CD4-positive, alpha-beta T cell (primary cell): ENCODE measurements at places on chromosomes 6 and 20.

DNA sequence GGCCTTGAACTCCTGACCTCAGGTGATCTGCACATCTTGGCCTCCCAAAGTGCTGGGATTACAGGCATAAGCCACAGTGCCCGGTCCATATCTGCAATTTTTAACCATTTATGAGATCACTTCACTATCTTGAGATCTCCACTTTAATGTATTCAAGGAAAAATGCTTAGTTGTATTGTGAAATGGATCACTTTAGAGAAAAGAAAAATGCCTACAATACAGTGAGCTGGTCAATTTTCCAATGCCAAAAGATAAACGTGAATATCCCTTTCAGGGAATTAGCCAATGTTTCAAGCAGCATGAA, 82.8 kb upstream of the ZNF217 start:
- DNase-seq: no peak

DNA sequence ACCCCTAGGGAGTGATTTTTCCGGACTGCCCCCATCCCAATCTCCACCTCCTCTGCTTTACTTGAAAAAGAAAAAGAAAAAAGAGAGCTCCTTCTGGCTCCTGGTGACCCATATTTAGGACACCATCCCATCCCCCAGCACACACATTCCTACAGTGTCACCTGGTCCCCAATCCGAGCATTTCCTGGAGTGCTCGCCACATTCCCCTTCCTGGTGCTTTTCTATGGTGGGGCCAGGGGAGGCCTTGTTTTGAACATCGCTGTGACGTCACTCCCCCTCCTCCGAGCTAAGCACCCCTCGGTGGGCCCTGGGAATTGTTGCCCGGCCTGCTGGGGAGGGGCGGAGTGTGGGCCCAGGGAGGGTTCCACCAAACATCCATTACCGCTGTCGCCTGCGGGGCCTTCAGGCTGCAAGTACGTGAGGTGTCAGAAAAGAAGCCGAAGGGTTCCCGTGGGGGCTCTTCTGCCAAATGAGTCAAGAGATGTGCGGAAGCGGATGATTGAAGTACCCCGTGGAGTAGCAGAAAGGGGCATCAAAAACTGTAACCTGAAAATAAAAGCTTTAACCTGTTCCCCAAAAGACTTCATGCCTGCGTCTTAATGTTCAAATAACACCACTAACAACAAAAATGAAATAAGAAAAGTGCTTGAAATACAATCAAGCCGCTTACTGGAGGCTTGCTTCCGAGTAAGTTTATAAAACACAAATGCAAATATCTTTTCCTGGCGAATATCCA, 2.8 kb upstream of the FOXC1 start:
- no peak for DNase-seq

GRCh38 chr20:41770965-41771364, 152.8 kb upstream of the CHD6 start:
- DNase-seq: no peak

- no peak for DNase-seq
Measured at GRCh38 chr6:107959392-107959791, 1.4 kb upstream of the SEC63 start.

GRCh38 chr20:62653373-62653772, 11.1 kb downstream of the SLCO4A1 start:
- DNase-seq: no peak

- no peak for DNase-seq
Measured at GRCh38 chr6:108951351-108951953, 103.2 kb downstream of the ARMC2 start.

DNA sequence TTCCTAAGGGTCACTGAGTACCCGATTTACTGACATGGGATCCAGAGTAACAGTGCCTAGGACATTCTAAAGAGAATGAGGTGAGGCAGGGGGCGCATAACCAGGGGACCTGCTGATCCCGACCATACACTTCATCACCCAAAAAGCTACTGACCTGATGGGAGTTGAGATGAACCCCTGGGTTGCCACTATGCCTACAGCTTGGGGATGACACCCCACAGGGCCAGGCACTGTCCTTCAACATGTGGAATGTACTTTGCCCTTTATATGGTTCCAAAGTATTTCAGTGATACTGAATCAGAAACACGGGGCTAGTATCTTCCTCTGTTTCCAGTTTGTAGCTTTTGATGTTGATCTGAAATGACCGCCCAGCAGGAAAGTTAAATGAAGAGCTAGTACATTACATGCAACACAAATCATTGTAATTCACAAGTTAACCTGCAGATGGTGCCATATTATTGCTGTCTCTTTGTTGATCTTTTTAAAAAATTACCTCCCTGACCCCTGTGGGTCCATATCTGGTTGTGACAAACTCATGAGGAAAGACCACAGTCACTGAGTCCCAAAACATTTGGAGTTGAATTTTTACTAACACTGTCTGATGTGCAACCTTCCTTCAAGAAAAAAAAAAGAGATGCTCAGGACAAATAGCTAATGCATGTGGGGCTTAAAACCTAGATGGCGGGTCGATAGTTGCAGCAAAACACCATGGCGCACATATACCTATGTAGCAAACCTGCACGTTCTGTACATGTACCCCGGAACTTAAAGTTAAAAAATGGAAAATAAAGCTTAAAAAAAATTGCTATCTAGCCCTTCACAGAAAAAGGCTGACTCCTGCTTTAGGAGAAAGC, 42.7 kb upstream of the GCNT2 start:
- DNase-seq: no peak

DNA sequence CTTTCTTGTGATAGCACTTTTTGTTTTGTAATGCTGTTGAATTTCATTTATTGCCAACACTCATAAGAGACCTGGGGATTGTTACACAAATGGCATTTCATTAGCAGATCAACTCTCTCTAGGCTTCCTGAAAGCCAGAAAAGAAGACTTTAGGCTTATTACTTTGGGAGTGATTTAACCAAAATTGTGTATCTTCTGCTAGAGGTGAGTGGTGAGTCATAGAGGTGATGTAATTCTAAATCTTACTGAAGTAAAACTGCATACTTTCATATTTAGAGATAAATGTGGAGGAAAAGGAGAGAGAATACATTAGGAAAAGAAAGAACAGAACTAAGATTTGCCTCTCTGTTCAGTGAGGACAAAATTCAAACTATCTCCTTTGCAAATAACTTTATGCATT, 304.7 kb upstream of the RGS17 start:
- no peak for DNase-seq

DNA sequence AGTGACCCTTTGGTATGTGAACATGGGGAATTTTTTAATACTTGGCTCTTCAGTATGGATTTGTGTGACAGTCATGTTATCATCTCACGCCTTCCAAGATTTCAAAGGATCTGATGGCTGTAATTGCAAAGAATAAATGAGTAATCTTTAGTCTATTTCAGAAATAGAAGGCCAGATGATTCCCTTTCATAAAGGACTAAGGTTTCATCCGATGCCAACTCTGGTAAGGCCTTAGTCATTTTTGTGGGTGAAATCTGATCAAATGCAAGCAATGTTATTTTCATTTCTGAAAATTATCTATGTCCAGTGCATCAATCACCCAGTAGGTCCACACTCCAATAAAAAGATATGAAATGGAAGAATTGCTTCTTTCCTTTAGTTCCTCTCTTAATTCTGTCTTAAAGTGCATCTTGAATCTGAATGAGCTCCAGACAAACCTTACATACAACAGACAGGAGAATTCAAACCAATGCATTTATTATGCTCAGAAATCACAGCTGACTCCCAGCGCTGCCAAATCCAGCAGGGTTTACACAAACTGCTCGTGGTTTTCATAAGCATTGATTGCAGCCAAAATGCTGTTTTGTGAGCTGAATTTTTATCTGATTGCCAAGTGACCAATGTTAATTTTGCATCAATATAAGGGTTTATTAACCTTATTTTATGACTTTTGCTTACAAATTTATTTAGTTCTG, 565.2 kb upstream of the MARCKS start:
- DNase-seq: no peak

DNA sequence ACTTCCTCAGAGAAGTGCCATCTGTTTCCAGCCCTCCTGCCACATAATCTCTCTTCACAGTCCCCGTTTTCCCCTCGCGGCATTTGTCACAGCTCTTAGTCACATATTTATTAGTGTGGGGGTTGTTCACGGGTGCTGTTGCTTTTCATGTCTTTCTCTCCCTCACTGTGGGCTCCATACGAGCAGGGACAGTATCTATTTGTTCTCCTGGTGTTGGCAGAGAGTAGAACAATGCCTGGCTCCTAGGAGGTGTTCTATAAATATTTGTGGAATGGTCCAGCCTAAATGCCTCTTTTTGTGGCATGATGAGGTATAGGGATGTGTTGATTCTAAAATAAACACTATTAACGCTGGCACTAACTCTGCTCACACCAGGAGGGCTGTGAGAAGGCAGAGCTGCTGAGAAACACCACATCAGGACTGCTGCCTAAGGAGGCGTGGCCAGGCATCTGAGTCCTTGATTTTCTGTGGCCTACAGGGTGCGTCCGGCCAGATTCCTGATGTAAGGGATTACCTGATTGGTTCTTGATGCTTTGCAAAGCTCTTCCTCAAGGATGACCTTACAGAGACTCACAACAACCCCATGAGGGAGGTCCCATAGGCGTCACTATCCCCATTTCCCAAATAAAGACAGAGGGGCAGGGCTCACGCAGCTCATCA, 219.8 kb upstream of the ARID1B start:
- DNase-seq: no peak

DNA sequence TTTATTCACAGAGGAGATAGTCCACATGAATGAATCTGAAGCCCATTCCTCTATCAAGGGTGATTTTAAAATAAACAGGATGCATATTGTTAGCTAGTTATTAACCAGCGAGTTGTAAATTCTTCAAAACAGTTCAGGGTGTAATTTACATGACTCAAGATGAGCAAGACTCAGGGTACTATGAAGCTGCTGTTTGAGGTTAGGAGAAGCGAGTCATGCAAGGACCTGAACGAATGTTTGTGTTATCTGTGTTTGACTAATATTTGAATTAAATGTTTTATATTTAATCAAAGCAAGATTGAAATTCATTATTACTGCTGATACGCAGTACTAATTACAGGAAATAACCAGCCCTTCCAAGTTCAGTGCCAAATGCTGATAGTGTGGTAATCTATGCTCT, 191.1 kb downstream of the SAMD5 start:
- DNase-seq: no peak

DNA sequence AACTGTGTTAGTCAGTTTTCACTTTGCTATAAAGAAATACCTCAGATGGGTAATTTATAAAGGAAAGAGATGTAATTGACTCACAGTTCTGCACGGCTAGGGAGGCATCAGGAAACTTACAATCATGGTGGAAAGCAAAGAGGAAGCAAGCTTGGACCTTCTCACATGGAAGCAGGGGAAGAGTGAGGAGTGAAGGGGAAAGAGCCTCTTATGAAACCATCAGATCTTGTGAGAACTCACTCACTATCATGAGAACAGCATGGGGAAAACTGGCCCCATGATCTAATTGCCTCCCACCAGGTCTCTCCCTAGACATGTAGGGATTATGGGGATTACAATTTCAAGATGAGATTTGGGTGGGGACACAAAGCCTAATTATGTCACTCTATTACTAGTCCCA, 41.3 kb upstream of the PLAGL1 start:
- no peak for DNase-seq

GRCh38 chr6:84249724-84250123, 22.3 kb upstream of the CEP162 start:
- DNase-seq: no peak

DNA sequence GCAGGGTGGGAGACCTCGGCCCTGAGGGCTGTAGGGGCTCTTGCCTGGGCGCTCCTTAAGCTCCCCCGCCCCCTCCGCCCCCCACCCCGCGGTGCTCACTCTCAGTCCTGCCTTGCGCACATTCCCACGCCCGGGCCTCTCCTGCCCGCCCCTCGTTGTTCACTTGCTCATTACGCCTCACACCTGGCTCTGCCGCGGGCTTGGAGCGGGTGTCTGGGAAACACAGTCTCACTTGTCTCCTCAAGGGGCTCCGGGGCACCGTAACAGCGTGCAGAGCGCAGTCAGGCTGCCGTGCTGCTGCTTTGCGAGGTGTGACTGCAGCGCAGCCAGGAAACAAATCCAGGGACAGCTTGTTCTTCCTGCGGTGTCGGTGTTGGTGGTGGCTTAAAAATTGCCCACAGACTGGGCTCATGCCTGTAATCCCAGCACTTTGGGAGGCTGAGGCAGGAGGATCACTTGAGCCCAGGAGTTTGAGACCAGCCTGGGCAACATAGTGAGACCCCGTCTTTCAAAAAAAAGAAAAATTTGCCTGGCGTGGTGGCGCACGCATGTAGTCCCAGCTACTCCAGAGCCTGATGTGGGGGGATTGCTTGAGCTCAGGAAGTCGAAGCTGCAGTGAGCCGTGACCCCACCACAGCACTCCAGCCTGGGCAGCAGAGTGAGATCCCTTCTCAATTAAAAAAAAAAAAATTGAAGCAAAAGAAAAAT, 4.6 kb downstream of the NPBWR2 start:
- DNase-seq: no peak

DNA sequence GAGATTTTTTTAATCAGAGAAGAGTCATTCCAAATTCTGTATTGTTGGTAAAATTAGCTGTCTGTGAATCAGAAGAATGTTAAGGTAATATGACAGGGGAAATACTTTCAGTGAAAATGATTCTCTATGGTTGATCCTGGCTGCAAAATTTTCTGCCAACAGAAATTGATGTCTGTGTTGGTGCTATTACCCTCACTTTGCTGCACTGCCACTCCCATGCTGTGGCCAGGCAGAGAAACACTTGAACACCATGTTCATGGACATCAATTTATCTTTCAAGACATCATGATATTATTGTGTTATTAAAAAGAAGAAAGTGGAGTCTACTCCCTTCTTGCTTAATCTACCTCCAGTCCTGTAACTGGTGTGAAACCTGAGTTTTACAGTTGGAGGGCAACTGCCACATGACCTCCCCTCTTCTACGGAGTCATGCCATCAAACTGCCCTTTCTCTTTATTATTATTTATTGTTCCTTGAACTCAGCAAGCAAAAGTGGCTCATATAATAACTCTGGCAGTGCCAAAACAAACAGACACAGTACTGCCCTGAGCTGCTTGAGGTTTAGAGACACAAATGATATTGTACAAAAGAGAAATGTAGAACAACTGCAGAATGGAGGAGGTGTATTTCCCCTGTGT, 288.0 kb upstream of the JAG1 start:
- no peak for DNase-seq

- no peak for DNase-seq
Measured at GRCh38 chr6:133128191-133128590, 113.0 kb upstream of the EYA4 start.
